Muscle of back (tissue), 13 donors: ENCODE measurements at places on chromosomes 11 and 22.

- no peak for DNase-seq
Measured at GRCh38 chr11:128686745-128687177, 7.1 kb upstream of the FLI1 start.

DNA sequence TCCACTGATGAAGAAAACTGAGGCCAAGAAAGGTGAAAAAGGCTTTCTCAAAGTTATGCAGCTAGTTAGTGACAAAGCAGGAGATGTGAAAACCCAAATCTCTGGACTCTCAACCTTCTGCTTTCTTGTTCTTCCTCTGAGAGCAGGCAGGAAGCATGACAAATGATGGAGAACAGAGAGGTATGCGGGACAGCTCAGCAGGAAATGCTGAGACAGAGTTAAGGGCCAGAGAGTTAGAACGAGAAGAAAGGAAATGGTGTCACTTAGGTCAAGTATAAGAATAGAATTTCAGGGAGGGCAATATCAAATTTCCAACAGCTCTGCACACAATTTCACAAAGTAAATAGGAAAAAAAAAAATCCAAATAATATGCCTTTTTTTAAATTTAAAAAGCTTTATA lies 67.6 kb upstream of the ARHGAP42 start:
- no peak for DNase-seq

- DNase-seq: no peak
Measured at GRCh38 chr11:118892964-118893363, 9.3 kb downstream of the CXCR5 start.

DNA sequence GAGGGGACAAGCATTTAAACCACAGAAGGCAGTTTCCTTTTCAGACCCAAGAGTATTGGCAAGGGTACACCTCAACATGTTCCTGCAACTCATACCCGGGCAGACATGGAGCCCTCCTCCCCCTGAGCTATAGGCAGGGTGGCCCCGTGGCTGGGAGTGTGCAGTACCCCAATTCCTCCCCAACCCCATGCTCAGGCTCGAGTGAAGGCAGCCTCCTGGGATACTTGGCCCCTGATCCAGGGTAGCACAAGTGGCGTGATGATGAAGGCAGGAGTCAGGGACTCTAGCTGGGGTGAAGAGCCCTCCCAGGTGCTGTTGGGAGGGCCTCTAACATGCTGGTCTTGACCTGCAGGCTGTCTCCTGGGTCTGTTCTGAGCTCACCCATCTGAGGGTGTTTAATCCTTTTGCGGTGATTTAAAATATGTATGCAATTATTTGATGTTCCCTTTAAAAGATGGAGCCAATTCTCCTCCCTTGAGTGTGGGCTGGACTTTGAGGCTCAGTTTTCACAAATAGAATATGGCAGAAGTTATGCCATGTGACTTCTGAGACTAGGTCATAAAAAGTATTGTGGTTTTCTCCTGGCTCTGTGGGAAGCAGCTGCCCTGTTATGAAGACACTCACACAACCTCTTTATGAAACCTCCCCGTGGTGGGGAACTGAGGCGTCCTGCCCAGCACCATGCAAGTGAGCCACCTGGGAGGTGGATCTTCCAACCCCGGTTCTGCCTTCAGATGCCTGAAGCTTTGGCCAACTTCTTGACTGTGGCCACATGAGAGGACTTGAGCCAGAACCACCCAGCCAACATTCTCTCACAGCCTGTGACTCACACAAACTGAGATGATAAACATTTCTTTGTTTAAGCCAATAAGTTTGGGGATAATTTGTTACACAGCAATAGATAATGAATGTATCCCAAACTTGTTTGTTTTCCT lies 54.7 kb upstream of the NECTIN1 start:
- DNase-seq: no peak

- DNase-seq: no peak
Measured at GRCh38 chr22:46336119-46337078, 885 bp downstream of the TRMU start.

GRCh38 chr11:111941963-111942362 lies 4.8 kb downstream of the DIXDC1 start:
- DNase-seq: no peak

- DNase-seq: peak; percentile 1
Measured at GRCh38 chr11:85182441-85183387, 444.4 kb downstream of the DLG2 start.

DNA sequence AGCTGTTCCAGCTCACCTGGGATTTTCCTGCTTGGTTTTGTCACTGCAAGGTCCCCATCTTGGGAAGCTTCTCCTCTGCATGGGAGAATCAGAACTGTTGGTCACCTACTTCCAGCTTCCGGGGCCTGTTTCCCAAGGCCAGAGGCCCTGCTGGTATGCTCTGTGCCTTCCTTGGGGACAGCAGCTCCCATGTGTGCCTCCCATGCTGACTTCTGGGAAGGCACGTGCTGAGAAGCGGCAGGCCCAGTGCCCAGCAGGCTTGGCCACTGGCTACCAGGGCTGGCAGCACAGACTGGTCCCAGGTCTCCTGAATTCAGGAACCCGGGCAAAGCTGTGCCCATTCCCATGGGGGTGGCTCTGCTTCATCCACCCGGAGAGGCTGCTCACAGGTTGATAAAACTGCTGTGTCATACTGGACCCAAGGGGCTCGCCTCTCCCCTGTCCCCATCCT lies 33.8 kb downstream of the MYEOV start:
- no peak for DNase-seq

DNA sequence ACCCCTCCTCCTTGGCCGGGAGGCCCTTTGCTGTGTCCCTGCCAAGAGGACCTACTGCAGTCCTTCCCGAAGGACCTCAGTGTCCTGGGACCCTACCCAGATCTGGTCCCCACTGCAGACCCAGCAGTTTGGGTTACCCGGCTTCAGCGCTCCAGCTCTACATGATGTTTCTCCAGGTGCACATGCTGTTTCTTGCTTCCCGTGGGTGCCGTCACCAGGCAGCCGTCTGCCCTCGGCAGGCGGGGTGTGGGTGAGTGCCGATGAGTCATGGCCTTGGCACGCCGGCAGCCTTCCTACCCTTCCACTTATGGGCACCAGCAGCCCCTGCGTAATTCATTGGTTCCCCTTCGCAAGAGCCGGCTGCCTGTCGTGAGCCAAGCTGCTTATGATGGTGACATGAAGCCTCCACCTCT lies 101.8 kb downstream of the BCR start:
- no peak for DNase-seq

GRCh38 chr22:25208743-25209505 lies 9.3 kb downstream of the CRYBB3 start:
- DNase-seq: no peak

- no peak for DNase-seq
Measured at GRCh38 chr22:47066616-47066905, 304.1 kb downstream of the TBC1D22A start.

GRCh38 chr22:42438293-42438650 lies 6.1 kb upstream of the NFAM1 start:
- DNase-seq: no peak

GRCh38 chr11:9660886-9661285 lies 3.0 kb upstream of the SWAP70 start:
- no peak for DNase-seq

- DNase-seq: no peak
Measured at GRCh38 chr11:67663532-67664212, 10.8 kb downstream of the ALDH3B2 start.

- no peak for DNase-seq
Measured at GRCh38 chr11:43746670-43747069, 66.1 kb downstream of the HSD17B12 start.

DNA sequence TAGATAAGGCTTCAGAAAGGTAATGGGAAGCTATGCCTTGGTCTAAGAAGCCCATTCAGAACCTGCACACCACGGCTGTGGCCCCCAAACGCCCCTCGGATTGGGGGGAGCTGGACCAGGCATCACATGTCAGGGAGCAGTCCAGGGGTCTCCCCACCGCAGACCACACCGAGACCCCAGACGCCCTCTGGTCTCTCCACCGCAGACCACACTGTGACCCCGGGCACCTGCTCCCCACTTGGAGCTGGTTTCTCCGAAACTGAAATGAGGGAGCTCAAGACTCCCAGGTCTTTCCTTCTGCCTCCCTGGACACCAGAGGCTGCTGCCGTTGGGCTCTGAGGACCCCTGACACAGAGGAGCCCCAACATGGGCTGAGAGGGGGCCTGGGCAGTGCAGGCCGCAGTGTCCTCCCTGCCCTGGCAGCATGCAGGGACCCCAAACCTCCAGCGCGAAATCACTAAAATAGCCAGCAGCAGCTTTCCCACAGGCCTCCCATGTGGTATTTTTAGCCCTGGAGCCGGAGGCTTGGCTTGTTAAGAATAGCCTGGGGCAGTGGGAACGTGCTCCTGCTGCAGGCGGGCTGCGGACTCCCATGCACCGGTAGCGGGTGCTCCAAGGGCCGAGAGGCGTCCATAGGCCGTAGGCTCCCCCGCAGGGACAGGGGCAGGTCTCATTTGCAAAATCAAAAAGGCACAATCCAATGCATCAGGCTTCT lies 7.7 kb downstream of the LINC01488 start:
- peak; percentile 71 for DNase-seq

DNA sequence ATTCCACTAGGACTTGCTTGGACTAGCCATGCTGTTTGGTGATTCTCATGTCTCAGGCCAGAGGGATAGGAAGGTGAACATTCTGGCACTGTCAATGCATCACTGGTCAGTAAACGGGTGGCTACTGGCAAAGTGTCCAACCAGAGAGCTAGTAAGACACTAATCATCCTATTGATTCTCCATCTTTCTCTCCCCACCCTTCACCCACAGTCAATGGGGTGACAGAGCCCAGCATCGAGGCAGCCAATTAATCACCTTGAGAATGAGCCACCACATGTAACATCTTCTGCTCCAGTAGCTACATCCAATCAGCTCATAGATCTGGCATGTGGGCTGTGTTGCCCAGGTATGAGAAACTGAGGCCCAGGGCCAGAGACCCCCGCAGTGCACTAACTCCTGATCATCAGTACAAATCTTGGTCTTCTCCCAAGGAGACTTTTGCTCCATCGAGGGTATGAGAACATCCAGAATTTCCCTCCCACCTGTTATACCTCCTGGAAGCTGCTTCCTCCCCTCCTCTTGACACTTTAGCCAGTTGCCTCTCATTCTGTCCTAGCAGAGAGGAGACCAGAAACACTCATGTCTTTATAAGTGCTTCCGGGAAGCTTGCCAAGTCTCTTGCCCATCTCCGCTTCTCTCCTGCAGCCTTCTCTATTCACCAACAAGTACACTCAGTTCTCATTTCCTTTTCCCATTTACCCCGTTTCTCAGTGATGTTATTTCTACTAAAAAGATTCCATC lies 17.0 kb downstream of the HTR3A start:
- DNase-seq: no peak

GRCh38 chr11:133007027-133007584 lies 525.2 kb downstream of the OPCML start:
- DNase-seq: no peak

GRCh38 chr22:37994049-37994448 lies 9.7 kb upstream of the SOX10 start:
- DNase-seq: no peak

DNA sequence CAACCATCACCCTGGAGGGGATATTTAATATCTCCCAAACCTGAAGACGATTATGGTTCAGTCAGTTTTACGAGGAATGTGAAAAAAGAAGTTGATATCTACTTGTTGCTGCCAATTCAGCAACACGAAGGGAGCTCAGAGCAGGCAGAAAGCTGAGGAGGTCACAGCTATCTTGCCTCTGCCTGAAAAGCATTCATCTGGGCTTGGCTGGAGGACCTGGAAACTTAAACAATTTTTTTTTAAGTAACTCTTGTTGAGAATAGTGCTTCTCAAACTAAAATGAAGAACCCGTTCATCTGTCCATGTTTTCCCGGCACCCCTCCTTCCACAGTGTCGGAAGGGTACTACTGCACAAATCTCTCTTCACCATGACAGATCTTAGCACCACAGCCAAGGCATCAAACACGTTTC lies 98.9 kb downstream of the MICAL3 start:
- DNase-seq: peak; percentile 64

GRCh38 chr22:27905653-27906052 lies 13.4 kb downstream of the PITPNB start:
- DNase-seq: no peak

DNA sequence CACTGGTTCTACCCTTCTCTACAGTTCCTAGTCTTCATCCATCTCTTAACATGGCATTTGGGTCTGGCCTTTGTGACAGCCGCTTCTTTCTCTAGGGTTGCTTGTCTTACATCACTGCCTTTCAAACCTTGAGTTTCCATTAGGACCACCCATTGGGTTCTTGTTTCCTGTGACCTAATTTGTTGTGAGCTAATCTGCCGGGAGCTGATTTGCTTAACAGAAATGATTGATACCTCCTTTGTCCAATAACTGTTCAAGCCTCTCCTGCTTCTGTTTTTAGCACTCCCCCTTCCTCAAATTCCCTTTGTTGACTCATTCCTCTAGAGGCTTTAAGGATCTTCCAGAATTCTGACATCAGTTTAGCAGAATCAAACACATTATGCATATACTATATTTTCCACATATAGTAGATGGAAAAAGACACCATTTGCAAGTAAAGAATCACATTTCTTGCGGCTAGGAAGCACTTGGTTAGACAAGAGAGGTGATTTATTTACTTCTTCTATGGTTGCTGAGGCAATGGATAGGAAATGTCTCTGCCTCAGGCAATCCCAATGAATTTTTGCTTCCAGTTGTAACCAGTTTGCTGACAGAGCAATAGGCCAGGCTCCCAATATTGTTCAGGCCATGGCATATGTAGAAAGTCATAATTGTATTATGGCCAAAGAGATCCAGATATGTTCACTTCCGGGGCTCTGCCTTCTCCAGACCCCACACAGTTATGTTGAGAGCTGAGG lies 130.7 kb downstream of the SNX19 start:
- peak; percentile 80 for DNase-seq

GRCh38 chr22:22045571-22046335 lies 63.2 kb upstream of the TOP3B start:
- DNase-seq: no peak

- no peak for DNase-seq
Measured at GRCh38 chr11:122098261-122098980, 17.6 kb downstream of the BLID start.

DNA sequence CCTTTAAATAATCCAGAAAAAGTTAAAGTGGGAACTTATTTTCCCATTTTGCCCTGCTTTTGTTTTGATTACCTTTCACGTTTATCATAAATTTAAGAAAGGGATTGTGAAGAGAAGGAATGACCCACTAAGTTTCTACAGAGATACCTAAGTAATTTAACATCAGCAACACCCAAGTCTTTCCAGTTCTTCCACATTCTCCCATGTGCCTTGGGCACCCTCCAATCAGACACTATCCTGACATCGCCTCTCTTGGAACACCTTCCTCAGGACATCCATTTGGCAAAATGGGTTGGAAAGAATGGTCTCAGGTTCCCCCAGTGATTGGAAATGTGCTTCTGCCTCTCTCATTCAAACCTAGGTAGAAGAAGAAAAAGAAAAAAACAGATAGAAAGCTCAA lies 6.3 kb downstream of the BBOX1 start:
- DNase-seq: no peak

GRCh38 chr11:60747359-60747873 lies 9.3 kb upstream of the MS4A15 start:
- DNase-seq: no peak
